Mesenteric fat pad (tissue), 1 donor: ENCODE measurements at places on chromosomes 5 and 9. TPM values are rescaled to one million over a fixed set of nuclear protein-coding genes. Genes with fewer than 3 reads are reported as not detected.

Gene CARTPT
- not detected for total RNA-seq

Gene TMEM174
- not detected for total RNA-seq

Gene HMCN2
- 3.1 TPM for total RNA-seq

Gene ZNF883
- total RNA-seq = 2.5 TPM

Gene SYNPO
- total RNA-seq = 174 TPM

Gene PCDH12
- 6.4 TPM for total RNA-seq

Gene SGCD
- 3.9 TPM for total RNA-seq

Gene TSSK1B
- total RNA-seq = not detected

Gene NMUR2
- not detected for total RNA-seq
